ENCODE measurements at places on chromosomes 1 and 21.

DNA sequence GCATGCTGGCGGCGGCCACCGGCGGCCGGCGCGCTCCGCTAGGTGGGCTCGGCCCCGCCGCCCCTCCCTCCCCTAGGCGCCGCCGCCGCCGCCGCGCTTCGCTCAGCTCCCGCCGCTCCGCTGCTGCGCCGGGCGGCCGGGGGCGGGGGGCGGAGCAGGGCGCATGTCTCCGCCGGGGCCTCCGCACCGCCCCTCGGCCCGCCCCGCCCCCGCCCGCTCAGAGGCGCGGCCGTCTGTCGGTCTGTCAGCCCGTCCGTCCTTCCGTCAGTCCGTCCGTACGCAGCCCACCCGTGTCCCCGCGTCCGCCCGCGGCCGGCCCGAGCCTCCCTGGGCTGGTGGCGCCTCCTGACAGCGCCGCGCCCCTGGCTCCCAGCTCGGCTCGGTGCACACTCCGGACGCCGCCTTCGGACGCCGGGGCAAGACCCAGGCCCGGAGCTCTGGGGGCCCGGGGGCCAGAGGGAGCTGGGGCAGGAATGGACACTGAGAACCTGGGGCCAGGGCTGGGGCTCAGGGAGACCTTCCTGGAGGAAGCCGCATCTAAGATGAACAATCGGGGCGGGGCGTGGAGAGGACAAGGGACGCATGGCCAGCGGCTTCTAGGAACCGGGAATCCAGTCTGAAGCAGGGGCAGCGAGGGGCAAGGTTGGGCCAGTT lies at the start of gene GPR153:
Gene GPR153, minus strand, starts transcription at position 138 of the 654 bp plus-strand sequence. CDS start 6,193 bp downstream, outside the sequence.
- DNase-seq = peak; percentile 38

GRCh38 chr1:9258629-9259028 lies 24.1 kb downstream of the H6PD start:
- DNase-seq = no peak

DNA sequence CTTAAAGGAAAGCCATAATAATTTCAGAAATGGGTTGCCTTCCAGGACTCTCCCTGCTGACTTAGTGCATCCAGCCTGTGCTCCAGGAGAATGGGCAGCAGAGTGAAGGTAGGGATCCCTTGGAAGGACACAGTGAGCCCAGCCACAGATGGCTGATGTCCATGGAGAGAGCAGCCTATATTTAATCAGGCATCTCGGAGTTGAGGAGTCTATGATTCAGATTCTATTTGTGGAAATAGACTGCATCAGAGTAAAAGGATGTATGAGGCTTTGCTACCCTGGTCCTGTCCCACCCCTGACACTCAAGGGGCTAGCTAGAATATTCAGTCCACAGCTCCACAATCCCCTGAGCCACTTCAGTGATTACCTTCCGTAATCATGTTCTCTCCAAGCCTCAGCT lies 43.8 kb upstream of the PBX1 start:
- no peak for DNase-seq

- DNase-seq = no peak
Observed at GRCh38 chr1:101017448-101017847, 8.1 kb downstream of the DPH5 start.

GRCh38 chr1:80540596-80540995 lies 1260.1 kb upstream of the ADGRL2 start:
- DNase-seq = peak; percentile 1

- peak; percentile 34 for DNase-seq
Observed at GRCh38 chr1:21289700-21290545, at the start of gene ECE1. ECE1 (minus strand) TSS chr1:21290463; CDS start chr1:21290414, 49 bp downstream.

GRCh38 chr1:12406211-12407021 lies 176.6 kb downstream of the VPS13D start:
- peak; percentile 78 for DNase-seq

DNA sequence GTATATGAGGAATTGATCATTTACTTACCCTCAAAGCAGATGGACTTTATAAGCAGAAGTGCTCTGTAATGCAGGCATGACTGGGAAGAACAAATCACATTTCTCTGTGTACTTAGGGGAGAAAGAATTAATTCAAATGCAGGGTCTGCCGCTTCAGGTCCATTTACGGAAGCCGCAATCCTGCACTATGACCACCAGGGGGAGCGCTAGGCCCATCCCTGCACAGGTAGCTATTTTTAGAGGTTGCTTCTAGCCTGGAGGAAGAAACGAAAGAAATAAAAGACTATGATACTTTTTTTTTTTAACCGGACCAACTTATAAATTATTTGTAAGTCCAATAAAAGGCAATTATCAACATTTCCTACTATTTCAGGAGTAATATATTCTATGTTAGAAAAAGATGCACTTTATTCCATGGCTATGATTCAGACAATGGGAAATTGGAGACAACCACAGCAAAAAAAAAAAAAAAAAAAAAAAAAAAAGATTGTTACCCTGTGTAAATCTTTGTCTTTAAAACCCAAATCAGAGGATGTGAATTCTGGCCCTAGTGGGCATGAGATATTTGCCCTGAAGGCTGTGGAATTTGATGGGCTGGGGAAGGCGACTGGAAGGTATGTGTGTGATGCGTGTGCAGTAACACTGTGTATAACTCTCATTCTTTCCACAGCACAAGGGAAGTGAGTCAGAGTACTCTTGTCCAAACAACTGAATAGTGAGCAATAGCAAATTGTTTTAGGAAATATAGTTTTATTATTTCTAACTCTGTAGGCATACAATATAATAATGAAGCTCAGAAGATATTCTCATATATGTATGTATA lies 12.9 kb upstream of the FYB2 start:
- peak; percentile 93 for DNase-seq

GRCh38 chr1:113540335-113540734 lies 150.0 kb downstream of the MAGI3 start:
- no peak for DNase-seq

GRCh38 chr1:59967780-59968179 lies 41.2 kb upstream of the CYP2J2 start:
- DNase-seq = no peak

DNA sequence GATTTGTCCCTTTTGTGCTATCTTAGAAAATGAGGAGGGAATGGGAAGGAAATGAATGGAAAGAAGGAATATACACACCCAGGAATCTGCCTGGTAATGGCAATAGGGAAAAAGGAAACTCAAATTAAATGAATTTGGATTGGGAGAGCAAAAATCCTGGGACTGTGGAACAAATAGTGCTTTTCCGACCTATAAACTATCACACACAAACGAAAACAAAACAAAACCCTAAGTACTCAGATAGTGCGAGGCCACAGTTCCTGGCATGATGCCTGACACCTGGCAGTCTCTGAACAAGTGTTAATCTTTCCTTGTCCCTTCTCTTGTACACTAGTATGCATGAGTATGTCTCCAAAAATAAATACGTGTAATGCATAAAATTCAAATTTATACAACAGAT lies 319.8 kb upstream of the SPAG17 start:
- no peak for DNase-seq

- DNase-seq = no peak
Observed at GRCh38 chr1:6796095-6796494, 10.8 kb downstream of the CAMTA1 start.

- DNase-seq = no peak
Observed at GRCh38 chr1:10495952-10496351, 21.2 kb downstream of the PEX14 start.

DNA sequence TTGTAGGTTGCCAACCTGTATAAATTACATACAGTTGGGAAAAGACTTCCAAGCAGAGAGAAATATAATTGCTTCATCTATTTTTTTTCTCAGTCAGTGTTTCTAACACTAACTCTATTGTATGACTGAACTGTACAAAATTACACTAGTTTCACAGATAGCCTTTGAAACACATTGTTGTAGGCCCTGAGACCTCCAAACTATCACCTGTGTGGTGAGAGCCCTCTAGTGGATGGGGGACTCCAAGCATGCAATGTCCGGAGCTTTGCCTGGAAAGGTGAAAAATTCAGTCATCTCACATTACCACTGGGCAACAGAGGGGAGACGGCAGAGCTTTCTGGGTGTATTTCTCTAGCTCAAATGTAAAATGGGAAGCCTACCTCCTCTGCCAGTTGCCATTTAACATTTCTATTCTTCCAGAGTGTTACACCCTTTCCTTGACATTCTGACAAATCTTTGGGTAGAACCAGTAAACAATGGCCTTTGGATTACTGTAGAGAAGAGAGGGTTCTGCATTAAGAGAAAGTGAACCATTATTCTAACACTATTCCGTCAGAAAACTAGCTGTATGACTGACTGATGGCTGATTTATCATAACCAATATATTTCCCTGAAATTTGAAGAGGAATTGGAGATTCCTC lies 212.2 kb downstream of the LYPLAL1 start:
- DNase-seq = peak; percentile 52

DNA sequence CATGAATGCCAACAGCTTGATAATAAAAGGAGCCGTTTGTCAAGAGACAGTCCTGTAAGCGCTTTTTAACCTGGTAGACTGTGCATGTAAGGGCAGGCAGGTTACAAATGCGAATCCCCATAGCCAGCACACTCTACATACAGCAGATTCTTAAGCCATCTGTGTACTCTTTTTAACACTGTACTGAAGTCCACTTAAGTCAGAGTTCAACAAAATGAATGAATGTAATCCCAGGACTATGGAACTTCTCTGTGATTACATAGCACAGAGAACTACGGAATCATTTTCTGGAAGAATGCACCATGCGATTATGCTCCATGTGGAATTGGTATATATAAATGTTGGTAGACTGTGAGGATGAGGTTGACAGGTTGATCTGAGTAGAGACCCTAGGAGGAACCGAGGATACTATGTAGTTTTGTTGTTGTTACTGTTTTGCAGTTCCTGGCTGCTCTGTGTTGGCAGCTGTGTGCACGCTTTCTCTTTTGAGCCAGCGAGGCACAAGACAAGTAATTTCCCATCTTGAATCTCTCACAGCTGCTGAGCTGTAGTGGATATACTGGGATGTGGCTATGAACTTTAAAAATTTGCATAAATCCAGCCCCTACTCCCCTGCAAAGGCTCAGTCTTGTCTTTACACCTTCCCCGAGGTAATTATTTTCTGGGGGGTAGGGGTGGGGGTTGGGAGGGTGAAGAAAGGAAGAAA lies 21.9 kb downstream of the LRRC8D start:
- DNase-seq = peak; percentile 19

DNA sequence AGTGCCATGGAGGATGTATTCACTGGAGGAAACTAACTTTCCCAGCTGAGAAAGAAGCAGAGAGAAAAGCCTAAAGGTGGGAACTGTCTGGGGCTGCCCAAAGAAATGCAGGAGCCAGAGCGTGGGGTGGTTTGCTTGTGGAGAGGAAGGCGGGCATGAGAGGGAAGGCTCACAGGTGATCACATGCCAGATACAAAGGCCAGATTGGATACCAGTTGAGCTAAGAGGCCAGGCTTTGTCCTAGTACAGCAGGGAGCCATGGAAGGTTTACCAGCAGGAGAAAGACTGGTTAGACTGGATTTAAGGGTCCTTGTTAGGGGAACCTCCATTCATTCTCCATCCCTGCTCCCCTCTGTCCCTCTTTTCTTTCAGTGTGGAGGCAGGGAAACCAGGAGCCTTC lies 66.4 kb downstream of the BEND5 start:
- no peak for DNase-seq

DNA sequence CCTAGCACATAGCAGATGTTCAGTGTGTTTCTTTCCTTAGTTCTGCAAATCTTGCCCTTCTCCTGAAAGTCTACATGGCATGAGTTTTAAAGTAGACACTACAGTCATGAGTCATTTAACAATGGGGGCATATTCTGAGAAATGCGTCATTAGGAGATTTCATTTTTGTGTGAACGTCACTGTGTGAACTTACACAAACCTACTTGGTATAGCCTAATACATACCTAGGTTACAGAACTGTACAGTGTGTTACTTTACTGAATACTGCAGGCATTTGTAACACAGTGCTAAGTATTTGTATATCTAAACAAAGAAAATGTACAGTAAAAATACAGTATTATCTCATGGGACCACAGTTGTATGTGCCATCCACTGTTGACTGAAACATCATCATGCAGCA lies 10.0 kb downstream of the TTF2 start:
- peak; percentile 53 for DNase-seq

DNA sequence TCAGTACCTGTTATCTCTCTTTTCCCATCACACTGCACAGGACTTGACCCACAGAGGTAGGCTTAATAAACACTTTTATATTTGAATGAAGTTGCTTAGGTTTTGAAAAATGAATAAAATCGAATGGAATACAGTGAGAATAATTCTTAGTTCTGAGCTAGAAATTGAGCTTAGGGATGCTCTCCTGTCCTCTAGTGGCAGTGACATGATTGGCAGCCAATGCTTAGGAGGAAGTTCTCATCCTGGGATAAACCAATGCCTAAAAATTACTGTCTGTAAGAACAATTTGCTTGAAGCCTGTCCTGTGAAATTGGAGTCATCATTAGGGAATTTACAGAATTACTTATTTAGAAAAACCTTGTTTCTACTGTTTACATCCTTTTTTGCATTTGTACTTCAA lies 21.3 kb upstream of the CYP4X1 start:
- DNase-seq = no peak

- no peak for DNase-seq
Observed at GRCh38 chr1:170803711-170804110, 131.6 kb upstream of the MROH9 start.

DNA sequence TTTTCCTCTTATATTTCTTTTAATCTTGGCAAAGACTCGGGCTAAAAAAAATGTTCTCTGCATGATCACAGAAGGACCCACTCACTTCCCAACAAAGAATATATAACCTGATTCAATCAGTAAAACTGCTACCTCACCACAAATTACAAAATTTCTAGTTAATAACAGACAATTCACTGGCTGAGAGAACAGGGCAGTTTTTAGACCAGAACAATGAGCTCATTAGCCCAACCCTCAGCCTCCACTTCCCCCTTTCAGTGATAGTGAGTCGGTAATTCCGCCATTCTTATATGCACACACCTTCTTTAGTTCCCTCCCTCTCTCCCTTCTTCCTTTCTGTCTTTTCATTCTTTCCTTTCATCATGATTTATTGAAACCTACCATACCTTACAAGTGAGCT lies 8.9 kb downstream of the SIPA1L2 start:
- no peak for DNase-seq

DNA sequence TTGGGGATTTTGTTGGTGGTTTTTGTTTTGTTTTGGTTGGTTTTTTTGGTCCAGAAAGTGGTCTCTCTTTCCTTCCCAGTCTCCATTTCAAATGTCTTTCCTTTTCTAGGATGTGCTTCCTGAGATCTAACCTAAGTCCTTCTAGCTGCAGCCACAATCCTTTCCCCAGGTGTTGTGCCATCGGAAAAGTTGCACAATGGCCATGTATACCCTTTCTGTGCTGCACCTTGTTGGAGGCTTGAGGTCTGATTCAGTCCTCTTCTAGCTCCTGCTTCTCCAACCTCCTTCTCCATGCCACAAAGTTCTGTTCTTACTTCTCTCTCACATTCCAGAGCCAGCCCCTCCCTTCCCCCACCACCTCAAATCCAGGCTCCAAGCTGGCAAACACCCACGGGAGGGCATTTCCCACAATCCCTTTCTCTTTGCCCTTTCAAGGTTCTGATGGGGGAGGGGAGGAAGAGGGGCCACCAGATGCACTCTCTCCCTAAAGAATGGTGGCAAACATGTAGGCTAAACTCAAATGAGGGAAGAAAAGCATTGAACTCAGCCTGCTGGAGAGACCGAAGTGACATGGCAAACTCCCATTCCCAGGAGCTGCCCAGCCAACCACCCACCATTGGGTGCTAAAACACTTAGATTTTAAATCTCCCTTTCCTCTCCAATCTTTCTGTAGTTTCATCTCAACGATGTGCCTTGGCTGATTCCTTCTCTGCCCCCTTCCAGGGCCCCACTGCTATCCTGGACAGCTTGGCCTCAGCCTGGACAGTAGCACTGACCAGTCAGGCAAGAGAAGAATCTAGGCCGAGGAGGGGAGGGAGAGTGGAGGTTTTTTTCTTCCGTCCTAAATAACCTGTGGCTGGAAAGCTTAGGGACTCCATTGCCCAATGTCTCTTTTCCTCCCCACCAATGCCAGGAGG lies 2.9 kb downstream of the KCNJ10 start:
- DNase-seq = no peak

All from fibroblast of gingiva (primary cell).